Foreskin keratinocyte (primary cell): ENCODE measurements at places on chromosomes 5 and 9. TPM values are rescaled to one million over a fixed set of nuclear protein-coding genes. Genes with fewer than 3 reads are reported as not detected.

The SLCO6A1 gene
- not detected in 2 replicates for polyA plus RNA-seq

The SARDH gene
- 0.06 and 0.07 TPM in 2 replicates for polyA plus RNA-seq

DNA sequence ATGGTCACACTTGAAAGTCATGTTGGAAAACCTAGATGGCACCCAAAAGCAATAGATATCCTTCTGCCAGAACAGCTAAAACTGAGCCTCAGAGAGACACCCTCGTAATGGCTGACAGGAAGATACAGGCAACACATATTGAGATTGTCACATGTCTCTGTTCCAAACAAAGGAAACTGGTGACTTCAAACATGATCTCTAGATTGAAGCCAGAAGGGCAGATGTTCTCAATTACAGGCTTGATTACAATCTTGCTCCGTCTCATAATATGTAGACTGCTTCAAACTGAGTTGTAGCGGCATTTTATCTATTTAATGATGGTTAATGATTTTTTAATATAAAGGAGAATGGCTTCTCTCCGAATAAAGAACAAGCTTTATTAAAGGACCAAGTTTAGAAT, 774.3 kb downstream of the KCTD16 start:
- no peak for DNase-seq

- no peak for DNase-seq
These were observed 4.9 kb downstream of the AK6 start for GRCh38 chr5:69364414-69364813.

DNA sequence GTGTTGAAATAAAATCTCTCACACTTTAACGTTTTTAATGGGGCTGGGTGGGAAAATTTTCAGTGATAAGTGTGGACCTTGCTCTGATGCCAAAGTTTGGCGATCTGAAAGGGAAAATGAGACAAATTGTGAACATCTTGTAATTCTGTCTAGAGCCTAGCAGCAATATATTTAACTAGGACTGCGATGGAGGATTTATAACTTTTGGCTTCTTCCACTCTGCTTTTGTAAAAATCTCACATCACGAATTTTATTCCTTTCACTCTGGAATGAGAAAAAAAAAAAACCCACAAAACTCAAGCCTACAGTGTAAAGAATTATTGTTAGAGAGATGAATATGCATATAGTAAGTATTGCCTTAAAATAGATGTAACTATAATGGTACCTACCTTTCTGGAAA, 19.9 kb downstream of the CCNH start:
- DNase-seq = no peak
